ENCODE measurements at places on chromosomes 1 and 21.

DNA sequence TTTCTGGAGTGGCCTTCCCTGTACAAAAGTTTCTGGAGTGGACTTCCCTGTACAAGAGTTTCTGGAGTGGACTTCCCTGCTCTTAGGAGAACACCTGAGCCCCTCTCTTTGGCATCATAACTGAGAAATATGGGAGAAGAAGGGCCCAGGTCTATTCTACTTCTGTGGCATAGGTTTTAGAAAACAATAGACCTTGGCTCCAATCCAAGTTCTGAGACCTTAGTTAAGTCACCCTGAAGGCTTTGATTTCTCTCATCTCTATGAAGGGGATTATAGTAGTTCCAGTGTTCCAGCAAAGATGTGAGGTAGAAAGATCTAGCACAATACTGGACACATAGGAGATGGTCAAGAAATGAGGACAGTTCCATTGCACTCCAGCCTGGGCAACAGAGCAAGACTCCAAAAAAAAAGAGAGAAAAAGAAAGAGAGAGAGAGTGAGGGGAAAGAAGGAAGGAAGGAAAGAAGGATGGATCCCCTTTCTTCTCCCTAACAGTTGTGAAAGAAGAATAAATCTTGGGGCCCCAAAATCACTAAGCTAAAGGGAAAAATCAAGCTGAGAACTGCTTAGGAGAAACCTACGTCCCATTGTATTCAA lies 13.3 kb upstream of the EIF4G3 start:
- no peak for DNase-seq

GRCh38 chr1:18644973-18645746 lies 14.5 kb downstream of the PAX7 start:
- DNase-seq: no peak

DNA sequence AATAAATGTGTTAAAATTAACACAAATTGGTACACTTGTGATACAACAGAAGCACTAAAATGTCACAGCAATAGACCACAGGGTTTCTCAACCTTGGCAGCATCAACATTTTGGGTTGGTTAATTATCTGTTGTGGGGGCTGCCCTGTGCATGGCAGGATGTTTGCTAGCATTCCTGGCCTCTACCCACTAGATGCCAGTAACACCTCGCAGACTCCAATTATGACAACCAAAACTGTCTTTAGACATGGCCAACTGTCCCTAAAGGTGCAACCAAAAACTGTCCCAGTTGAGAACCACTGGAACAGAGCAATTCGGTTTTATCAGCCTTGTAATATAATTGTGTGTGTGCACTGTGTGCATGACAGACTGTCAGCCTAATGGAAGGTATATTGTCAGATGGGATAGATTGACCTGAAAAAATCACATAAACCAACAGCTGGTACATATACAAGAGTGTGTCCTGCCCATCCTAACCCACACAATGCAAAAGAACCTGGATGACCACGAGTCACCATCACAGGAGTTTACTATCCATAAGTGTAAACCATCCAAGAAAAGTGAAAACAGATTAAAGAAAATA lies 13.5 kb upstream of the ERG start:
- DNase-seq: no peak

GRCh38 chr1:37875833-37876232 lies 16.4 kb upstream of the MTF1 start:
- DNase-seq: no peak

DNA sequence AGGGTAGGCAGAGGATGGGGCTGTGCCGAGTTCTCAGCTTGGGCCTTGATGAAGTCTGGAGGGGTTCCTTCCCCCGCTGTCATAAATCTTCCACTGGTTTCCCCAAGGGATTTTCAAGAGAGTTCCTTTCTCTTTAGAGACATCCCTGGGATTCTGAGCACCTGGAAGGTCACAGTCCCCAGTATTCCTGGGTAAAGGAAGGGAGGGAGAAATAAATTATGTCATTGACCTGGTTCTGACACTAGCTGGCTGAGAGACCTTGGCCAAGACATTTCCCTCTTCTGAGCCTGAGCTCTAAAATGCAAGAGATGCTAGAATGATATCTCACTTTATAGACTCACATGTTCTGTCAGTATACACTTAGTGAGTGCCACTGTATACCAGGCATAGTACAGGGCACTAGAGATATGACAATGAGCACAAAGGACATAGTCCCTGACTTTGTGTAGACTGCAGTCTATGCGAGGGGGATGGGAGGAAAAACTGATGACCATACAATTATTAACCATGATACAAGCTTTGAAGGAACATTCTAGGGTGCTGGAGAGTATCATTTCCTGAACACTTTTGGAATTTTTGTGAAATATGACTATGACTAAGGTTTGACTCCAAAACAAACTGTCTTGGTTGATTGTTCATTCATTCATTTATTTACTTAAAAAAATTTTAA lies 165.8 kb upstream of the JUN start:
- DNase-seq: no peak

DNA sequence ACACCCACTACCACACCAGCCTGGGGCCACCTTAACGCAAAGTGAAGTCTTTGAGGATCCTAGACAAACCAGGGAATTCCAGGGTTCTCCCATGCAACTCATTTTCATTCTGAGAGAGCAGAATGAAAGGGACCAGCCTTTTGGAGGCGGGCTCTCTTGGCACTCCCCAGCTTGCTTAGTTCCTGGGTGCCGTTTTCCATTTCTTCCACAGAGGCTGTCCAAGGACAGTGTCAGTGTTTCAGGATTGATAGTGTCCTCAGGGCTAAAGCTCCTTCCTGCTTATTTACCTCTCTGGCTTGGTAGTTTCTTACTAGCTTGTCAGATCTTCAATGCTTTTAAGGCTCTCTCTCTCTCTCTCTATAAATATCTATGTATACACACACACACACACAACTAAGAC lies 30.1 kb upstream of the GNG4 start:
- no peak for DNase-seq

DNA sequence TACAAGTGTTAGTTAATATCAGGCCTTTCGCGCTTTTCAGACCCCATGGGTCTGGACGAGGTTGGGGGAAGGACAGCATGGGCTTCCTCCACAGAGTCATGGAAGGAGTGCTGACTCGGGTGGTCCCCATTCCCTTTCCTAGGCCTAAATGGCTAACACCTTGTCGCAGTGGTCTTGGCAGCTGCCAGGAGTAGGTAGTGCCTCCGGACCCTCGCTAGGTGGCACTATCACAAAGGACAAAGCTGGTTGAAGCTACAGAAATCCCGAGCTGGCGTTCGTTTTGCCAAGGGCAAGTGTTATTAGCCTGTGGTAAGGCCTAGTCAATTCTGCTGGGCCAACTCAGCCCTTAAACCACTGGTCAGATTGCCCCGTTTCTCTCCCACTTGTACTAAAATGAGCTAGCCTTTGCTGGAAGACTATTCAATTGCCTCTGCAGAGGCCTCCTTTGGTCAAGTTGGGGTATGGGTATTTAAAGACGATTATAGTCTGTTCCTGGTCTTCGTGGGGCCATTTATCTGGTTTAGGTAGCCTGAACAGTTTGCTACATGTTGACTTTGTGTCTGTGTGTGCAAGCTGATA lies 1.1 kb upstream of the UBE2Q1 start:
- DNase-seq: peak; percentile 80

- DNase-seq: no peak
These were observed 5.2 kb upstream of the MEF2D start for GRCh38 chr1:156505679-156506298.

GRCh38 chr1:150749720-150750311 lies 15.8 kb downstream of the CTSS start:
- DNase-seq: no peak

DNA sequence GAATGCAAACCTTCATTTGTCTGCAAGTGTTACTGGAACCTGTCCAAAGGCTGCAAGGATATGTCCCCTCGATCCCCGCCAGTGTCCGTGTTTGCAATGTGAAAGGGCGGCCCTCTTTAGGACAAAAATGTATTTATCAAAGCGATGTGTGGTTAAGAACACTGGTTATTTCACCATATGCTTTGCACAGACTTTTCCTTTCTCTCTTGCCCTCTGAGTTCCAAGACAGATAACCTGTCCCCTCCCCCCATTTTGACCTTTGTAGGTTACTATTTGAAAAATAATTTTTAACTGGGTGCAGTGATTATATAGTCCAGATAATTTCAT lies 1.8 kb downstream of the CHRM3 start:
- no peak for DNase-seq

- DNase-seq: no peak
These were observed 21.5 kb upstream of the RNF187 start for GRCh38 chr1:228465571-228466146.

DNA sequence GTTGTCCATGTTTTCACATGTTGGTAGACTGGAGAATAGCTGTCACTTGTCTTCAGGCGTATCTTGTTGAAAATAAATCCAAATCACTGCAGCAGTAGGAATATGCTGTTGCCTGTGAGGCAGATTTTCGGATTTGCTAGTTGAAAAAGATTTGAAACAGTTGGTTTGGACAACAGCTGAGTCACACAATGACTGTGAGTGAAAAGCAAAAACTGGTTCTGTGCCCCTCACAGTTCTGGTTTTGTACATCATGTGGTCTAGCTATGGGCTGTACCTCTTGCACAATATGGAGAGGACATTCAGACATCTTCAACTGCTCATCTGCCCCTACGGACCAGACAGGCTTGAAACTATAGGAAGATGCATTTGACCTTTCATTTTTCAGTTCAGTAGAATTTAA lies 1.8 kb downstream of the ARF1 start:
- DNase-seq: no peak

DNA sequence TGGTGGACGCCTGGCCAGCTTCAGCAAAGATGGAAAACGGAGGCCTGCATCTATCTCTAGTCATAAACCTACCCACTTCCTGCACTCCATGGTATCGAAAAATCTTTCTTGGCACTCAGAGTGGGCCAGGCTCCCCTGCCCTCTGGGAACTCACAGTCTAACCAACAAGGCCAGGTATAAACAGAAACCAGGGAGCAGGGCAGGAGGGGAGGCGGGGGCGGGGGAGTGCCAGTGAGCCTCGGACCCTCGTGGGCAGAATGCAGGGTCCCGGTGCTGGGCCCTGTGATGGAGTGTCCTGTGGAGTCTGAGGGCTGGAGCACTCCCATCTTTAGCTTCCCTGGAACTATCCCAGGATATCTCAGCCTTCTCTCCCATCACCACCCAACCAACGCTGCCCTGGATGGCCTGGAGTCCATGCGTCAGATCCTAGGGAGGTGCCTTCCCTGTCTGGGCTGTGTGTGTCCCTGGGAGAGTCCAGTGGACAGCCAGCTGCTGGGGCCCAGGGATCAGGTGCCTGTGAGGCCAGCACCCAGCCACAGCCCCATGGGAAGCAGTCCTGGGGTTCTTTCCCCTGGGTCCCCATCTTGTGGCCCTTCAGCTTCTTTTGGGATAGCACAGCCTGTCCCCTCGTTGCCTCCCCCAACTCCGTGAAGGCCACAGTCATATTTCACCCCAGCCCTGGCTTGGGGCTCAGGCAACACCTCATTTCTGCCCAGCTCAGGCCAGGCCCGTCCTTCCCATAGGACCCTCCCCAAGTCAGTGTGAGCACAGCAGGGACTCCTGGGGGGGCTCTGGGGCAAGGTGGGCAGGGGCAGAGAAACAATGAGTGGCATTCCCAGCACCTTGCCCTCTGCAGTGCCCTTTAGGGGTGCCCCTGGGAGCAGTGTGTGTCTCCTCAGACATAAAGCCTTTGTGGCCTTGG lies 1.1 kb upstream of the EPS8L3 start:
- DNase-seq: no peak

DNA sequence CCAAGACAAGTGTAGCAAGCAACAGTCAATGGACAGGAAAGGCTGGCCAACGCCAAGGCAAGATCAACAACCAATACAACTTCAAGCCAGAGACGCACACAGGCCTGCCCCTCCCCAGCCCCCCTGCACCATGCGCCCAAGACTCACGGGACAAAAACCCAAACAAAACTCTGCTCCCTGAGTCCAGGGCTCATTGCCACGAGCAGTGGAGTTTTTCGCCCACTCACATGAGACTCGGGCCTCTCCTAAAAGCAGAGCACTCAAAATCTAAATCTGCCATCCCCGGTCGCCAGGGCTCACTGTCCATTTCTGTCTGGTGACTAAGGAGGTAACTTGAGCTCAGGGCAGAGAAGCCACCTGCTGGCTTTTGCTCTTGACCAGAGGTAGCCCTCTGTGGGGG lies 174.8 kb downstream of the CLIC6 start:
- DNase-seq: no peak

- DNase-seq: peak; percentile 51
These were observed 2.6 kb downstream of the AHDC1 start for GRCh38 chr1:27601321-27601770.

GRCh38 chr21:29157080-29157479 lies 26.6 kb downstream of the MAP3K7CL start:
- no peak for DNase-seq

- DNase-seq: no peak
These were observed 32.4 kb downstream of the MAPKAPK2 start for GRCh38 chr1:206716870-206717673.

DNA sequence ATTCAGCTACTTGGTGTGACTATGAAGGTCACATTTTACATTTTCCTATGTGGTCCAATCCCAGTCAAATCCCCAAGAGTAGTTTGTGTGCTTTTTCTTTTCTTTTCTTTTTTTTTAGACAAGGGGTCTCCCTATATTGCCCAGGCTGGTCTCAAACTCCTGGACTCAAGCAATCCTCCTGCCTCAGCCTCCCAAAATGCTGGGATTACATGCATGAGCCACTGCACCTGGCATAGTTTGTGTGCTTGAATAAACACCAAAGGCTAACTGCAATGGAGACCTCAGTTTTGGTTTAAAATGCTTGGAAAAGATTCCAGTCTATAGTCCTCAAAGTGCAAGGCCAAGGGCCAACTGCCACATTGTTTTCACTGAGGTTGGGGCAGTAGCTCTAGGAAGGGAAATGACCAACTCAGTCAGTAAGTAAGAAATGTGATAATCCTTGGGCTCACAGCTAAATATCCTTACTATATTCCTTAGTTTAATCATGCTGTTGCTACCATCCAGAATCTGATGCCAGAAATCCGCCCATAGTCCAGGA lies 38.6 kb downstream of the EIF2B3 start:
- DNase-seq: no peak

DNA sequence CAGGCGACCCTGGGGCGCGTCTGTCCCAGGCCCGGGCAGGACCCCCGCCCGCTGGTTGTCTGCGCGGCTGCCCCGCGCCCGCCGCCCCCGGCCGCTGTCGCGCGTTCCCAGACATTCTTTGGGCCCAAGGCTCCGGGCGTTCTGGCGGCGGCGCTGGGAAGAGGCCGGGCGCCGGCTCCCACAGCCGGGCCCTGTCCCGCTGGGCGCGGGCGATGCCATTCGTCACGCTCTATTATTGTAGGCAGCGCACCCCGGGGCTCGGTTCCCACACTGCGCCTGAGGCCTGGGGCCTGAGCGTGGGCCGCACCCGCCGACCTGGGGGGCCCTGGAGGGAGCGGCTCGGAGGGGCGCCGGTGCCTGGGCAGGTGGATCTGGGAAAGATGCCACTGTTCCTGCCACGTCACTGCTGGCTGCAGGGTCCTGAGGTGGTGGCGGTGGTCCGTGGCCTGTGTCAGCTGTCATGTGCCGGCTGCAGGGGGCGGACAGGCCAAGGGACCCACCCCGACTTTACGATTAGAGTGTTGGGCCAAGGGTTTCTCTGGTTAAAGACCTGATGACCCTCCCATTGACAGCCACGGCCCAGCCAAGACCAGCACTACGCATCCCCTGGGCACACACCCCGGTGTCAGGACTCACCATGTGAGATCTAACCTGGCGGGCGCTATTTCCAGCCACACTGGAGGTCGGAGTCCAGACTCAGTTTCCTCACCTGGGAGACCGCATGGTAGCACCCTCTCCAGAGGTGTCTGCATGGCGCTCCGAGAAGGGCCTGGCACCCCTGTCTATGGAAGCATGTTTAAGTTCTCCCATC lies 55.1 kb upstream of the ADARB1 start:
- DNase-seq: no peak

- DNase-seq: no peak
These were observed 35.8 kb upstream of the H6PD start for GRCh38 chr1:9198538-9199361.
